ENCODE measurements at places on chromosomes 3 and 15.

- DNase-seq = no peak
Observed at GRCh38 chr15:29320420-29320819, 50.8 kb upstream of the NSMCE3 start.

GRCh38 chr15:62067448-62068044 is 769 bp downstream of the C2CD4A start:
- DNase-seq = no peak

DNA sequence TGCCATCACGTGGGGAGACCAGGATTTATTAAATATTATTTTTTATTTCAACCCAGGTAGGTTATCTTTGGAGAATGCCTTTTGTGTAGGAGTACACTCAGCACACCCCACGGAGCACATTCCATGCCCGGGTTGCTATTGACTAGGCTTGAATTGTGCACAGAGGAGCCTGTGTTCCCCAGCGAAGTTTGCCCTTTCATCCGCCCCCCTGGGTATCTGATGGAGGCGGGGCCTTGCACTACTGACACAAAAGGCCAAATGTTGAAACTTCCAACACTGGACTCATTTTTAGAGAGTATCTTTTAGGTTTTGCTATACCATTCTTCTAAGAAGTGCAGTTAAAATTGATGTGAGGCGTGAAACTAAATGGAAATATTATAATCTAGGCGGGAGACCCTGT is 39.3 kb upstream of the PPP4R2 start:
- no peak for DNase-seq

GRCh38 chr3:134427400-134428111 is 53.3 kb upstream of the AMOTL2 start:
- DNase-seq = no peak

GRCh38 chr3:120101624-120102023 is 7.4 kb upstream of the GSK3B start:
- DNase-seq = no peak

DNA sequence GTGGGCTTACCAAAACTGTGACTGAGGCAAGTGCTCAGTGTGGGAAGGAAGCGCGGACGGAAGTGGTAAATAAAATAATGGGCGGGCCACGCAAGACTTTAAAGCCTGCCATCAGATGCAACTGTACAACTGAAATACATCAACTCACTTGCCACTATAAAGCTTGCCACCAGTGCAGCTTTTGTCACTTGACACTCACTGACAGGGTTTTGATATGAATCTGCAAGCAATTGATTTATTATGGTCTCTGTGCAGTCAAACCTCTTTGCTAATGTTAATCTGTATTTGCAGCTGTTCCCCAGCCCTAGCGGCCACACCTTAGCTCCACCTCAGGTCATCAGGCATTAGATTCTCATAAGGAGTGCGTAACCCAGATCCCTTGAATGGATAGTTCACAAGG is 2.3 kb upstream of the GFM1 start:
- DNase-seq = no peak

- no peak for DNase-seq
Observed at GRCh38 chr3:94064243-94064860, 1.5 kb downstream of the NSUN3 start.

DNA sequence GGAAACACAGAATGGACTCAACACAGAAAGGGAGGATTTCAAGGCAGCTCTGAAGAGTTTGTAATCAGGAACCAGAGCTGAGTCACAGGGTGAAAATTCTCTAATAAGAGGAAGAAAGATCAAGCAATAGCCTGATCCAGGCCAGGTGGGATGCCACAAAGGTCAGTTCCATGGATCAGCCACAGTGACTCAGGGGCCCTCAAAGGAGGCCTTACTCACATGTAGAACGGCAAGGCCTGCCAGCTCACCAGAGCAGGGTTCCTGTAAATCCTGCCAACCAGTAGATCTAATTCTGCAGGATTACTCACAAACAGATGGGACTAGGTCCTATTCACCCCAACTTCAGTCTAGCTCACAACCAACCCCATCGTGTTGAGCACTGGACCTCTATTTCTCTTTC is 78.3 kb upstream of the PPP2R3A start:
- no peak for DNase-seq

DNA sequence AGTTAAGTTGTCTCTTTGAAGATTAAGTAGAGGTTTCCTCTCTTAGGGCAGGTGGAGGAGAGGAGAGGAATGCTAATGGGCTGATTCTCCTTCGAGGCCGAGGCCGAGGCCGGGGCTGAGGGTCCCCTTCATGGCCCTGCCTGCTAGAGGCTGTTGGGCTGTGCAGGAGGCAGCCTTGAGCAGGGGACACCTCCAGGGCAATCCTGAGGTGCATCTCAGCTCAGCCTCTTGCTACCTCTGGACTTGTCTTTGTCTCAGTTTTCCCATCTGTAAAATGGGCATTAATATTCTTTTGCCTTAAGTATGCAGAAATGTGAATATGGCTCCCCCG is 97.7 kb upstream of the PRR20G start:
- DNase-seq = no peak

- DNase-seq = no peak
Observed at GRCh38 chr15:98786717-98787116, 138.4 kb downstream of the IGF1R start.

DNA sequence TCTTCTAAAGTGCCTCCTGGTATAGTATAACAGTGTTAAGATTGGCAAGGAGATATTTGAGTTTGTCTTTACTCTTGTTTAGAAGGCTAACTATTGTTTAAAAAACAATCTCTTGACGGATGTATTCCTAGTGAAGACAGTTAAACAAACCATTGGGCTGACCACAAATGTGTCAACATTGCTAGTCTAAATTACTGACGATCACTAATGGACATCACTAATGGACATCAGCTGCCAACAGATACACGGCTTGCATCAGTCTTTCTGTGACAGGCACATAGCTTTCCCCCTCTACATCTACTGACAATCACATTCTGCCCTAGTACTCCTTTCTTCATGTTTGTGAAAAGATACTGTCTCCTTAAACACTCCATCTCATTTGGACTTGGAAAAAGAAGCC is 57.1 kb upstream of the ETV5 start:
- DNase-seq = no peak

DNA sequence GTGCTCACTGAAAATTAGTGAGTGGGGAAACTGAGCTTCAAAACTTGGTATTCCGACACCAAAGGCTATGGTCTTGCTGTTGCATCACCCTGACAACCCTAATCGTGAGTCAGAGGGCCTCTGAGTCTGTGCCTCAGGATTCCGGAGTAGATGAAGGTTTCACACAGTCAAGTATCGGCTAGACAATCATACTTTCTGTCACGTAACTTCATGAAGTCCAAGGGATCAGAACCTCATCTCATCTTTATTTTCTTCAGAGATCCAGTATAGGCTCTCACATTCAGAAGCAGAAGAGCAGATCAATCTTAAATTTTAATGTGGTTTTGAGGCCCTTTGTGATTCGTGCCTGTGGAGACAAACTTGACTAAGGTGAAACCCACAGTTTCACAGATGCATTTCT is 26.1 kb upstream of the NECTIN3 start:
- DNase-seq = no peak

- no peak for DNase-seq
Observed at GRCh38 chr15:59237924-59238331, 31.3 kb downstream of the LDHAL6B start.

DNA sequence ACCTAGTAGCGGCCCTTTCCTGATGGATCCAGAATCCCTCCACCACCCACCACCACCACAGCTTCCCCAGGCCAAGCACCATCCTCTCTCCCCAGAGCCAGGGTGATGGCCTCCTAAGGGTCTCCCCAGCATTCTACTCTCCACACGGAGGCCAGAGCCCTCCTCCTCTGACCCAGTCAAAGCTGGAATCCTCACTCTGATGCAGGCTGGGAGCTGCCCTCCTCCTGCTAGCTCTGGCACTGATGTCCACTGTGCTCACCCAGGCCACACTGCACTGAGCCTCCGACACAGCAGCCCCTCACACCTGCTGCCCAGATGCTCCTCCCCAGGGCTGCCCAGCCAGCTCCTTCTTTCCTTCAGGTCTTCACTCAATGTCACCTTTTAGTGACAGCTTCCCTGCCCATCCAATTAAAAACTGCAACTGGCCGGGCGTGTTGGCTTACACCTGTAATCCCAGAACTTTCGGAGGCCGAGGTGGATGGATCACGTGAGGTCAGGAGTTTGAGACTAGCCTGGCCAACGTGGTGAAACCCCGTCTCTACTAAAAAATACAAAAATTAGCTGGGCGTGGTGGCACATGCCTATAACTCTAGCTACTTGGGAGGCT is 21.0 kb downstream of the XXYLT1 start:
- DNase-seq = no peak

DNA sequence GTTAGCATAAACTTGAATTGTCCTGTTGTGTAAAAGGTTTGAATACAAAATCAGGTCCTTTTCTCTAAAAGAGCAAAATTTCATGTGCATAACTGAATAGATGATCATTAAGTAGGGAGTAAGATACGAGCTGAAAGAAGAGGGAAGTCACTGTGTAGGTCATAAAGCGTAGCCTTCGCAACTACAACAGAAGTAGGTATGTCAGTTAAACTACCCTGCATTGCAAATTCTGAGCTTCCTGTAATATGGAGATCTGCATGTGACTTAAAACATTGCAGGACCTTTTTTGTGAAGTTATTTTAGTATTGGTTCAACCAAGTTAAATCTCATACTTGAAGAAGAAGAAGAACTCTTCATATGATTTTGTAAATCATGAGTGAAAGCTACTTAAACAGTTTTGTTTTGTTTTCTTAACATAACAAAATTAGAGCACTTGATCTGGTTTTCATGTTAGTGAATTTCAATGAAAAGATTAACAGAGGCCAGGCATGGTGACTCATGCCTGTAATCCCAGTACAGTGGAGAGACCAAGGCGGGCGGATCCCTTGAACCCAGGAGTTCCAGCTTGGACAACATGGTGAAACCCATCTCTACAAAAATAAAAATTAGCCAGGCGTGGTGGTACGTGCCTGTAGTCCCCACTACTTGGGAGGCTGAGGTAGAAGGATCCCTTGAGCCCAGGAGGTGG is 26.4 kb downstream of the ARMC8 start:
- no peak for DNase-seq

DNA sequence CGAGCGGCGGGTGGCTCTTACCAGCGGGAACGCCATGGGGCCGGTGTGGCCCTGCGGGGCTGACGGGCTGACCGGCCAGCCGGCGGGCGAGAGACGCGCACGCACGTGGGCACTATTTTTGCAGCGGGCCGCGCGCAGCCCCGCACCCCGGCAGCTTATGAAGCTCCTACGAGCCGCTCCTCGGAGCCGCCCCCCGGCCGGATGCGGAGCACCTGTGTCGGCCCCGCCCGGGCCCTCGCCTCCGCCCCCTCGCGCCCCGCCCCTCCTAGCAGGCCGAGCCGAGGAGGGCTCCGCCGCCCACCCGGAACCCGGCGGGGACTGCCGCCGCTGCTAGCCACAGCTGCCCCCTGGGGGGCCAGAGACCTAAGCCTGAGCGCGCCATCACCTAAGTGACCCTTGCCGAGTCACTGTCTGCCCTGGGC is 683 bp upstream of the CPEB1 start:
- DNase-seq = no peak

DNA sequence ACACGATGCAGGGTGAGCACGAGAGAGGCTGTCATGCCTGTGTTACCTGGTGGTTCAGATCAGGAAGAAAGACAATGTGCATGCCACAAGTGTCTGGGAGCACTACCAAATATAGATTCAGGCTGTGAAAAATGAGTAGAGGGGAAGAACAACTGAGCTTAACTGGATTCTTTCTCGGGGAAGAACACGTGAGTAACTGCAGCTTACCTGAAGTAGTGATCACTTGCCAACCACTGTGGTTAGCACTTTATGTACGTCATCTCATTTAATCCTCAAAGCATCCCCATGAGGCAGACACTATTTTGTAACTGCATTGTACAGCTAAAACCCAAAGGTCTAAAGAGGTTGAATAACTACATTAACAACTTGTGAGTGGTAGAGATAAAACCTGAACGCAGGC is 746.2 kb downstream of the TUSC7 start:
- no peak for DNase-seq

- peak; percentile 73 for DNase-seq
Observed at GRCh38 chr3:52001443-52001974, 5.8 kb upstream of the RPL29 start.

DNA sequence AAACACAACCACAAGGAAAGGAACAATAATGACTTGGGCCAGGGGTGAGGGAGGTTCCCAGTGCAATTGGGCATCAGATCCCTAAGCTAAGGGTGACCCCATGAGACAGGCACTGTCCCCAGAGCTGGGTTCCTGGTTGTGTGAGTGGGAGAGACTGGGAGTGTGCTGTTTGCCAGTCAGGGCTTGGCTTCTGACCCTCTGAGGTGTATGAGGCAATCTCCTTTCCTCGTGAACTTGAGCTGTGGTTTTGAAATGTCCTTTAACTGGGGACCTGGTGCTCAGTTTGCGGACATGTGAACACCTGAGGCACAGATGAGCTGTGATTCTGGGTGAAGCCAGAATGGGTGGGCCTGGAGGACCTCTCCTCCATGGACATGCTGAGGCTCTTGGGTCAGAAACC is 58.5 kb upstream of the PLXNA1 start:
- DNase-seq = no peak

DNA sequence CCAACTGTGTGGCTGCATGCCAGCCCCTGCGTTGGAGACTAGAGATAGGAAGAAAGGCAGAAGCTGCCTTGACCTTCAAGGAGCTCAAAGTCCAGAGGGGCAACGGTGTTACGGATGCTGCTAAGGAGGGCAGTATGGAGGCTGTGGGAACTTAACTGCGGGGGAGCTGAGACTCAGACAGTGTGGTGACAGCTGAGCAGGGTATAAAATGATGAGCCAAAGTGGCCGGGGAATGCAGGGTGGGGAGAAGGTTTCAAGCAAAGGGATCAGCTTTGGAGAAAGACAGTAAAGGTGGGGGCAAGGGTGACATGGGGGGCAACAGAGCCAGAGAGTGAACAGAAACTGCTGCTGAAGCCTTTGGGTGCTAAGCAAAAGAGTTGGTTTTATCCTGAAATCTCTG is 6.2 kb upstream of the CYP1A2 start:
- DNase-seq = no peak

DNA sequence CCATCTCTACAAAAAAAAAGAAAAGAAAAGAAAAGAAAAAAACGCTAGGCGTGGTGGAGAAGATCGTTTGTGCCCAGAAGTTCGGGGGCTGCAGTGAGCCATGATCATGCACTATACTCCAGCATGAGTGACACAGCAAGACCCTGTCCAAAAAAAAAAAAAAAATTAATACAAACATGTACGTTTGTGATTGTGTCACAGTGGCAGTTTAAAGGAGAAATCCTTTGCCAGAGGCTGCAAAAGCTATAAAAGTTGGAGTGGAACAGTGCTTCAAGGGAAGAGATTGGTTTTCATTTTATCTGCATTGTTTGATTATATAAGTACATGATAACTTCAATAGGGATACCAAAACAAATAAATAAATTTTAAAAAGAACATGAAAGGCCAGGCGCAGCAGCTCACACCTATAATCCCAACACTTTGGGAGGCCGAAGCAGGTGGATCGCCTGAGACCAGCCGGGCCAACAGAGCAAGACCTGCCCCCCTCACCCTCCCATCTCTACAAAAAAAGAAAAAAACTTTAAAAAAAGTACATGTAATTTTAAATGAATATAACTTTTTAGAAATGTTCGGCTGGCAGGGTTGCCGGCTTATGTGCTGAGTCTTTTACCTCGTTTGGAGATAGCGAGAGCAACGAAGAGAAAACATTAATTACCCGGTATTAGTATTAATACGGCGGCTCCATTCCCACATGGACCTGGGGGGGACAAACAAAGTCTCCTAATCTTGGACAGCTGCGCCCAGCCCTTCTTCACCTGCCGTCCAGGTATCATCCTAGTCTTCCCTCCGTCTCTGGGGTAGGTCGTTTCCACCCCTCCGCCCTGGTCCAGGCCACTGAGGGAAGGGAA is 573 bp upstream of the DIS3L start:
- no peak for DNase-seq

Data from COR-L47 (cell line).